Calu3 (cell line): ENCODE measurements at places on chromosomes 1 and 21. TPM values are rescaled to one million over a fixed set of nuclear protein-coding genes. Genes with fewer than 3 reads are reported as not detected.

TNN gene
- total RNA-seq, result 0.07 TPM in 1 of 2 replicates, not detected in the other

GCSAML gene
- not detected in 2 replicates for total RNA-seq

KIF2C gene
- total RNA-seq, result 54.9 and 67.6 TPM in 2 replicates

CA14 gene
- total RNA-seq, result 1.0 and 1.3 TPM in 2 replicates

CDK18 gene
- 42.1 and 44.0 TPM in 2 replicates for total RNA-seq

LAMC2 gene
- 498 and 642 TPM in 2 replicates for total RNA-seq

ZZZ3 gene
- 49.4 and 53.4 TPM in 2 replicates for total RNA-seq

OR2M3 gene
- not detected in 2 replicates for total RNA-seq
